ENCODE measurements at places on chromosomes 13 and 19. TPM values are rescaled to one million over a fixed set of nuclear protein-coding genes. Genes with fewer than 3 reads are reported as not detected.

Gene FKBP8
- polyA plus RNA-seq = 123 TPM

Gene SYCN
- polyA plus RNA-seq = not detected

Gene RAP2A
- 21.5 TPM for polyA plus RNA-seq

Gene APOE
- 5.9 TPM for polyA plus RNA-seq

Gene MBD3L3
- polyA plus RNA-seq = not detected

Gene CEACAM7
- not detected for polyA plus RNA-seq

Gene TMEM91
- 6.3 TPM for polyA plus RNA-seq

Gene CRX
- polyA plus RNA-seq = not detected

Gene FFAR3
- polyA plus RNA-seq = not detected

Gene LGALS4
- not detected for polyA plus RNA-seq

Gene GAS6
- 356 TPM for polyA plus RNA-seq

Gene FAM124A
- 0.14 TPM for polyA plus RNA-seq

Gene FXYD7
- polyA plus RNA-seq = not detected

Gene C19orf85
- polyA plus RNA-seq = not detected

Gene C13orf42
- not detected for polyA plus RNA-seq

GRCh38 chr13:68124437-68125086 lies 894.4 kb upstream of the PCDH9 start:
- no peak for DNase-seq

DNA sequence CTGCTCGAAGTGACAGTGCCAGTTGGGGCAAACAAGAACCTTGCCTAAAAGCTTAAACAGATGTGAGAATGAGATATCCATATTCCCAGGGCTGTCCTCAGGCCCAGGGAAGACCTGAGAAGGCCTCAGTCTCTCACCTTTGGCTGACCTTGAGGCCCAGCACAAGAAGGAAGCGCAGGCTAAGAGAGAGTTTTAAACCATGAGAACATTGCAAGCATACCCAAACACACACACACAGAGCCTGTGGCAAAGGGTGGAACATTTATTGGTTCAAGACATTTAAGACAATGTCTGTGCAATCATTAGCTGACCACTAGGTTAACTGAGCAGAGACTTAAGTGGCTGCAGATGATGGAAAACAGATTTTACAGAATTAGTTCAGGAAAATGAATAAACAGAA lies 248.2 kb downstream of the NBEA start:
- no peak for DNase-seq

- DNase-seq = no peak
Measured at GRCh38 chr13:50106559-50106958, 91.3 kb downstream of the KCNRG start.

DNA sequence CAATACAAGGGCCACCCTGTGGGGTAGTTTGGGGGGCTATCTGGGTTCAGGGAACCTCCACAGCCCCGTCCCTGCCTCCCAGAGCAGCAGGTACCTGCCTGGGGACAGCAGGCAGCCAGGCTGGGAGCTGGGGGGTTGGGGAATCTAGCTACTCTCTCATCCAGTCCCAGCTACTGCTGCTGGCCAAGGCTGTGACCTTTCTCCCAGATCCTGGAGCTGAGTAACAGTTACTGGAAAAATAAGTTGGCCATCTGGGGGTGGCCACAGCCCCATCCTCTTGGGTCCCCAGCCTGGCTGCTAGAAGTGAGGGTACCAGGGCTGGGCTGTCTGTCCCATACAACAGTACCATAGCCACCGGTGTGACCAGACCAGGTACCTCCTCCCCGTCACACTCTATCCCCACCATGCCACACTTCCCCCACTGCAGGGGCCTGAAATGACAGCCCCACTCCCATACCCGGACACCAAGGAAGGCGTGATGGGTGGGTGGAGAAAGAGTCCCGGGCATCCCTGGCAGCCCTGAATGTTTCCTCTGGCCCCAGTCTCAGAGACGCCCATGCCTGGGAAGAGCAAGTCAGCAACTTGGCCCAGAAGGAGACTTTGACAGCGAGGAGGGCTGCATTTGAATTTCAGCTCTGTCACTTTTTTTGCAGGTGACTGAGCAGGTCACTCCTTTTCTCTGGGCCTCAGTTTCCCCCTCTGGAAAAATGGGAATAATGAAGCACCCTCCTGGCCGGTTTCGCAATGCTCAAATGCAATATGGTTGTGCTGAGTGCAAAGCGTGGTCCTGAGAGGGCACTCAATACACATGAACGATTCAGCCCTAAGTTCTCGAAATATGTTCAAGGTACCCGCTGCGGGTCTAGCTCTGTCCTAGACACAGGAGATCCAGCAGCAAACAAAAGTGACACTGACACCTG lies 30.7 kb upstream of the NFIC start:
- DNase-seq = no peak

DNA sequence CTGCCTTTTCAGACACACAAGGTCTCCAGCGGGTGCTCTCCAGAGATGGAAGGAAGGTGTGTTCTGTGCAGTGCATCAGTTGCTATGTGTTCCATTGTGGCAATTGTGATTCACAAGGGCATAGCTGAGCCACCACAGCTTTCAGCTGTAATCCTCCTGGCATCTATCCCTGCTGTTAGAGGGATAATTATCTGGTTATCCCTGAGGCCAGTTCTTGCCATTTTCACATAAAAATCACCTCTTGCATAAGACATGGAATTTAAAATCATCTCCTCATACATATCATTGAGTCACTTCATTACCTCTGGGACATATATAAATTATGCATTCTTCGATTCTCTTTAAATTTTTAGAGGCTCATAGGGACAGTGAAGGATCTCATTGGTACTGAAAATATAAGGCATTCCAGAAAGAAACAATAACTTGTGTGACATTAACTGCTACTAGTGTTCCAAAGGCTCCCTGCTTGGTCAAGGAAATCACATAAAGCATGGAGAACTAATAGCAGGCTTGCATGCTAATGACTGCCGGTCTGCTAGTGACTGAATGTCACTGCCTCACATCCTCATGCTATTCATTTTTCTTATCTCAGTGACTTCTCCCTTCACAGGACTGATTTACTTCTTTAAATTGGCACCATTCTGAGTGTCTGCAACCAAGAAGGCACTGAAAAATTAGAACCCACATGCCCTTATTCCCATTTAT lies 214.0 kb downstream of the ENOX1 start:
- no peak for DNase-seq

GRCh38 chr13:106032441-106032840 lies 503.0 kb downstream of the EFNB2 start:
- DNase-seq = no peak

GRCh38 chr13:71030784-71031183 lies 836.2 kb downstream of the DACH1 start:
- DNase-seq = no peak

DNA sequence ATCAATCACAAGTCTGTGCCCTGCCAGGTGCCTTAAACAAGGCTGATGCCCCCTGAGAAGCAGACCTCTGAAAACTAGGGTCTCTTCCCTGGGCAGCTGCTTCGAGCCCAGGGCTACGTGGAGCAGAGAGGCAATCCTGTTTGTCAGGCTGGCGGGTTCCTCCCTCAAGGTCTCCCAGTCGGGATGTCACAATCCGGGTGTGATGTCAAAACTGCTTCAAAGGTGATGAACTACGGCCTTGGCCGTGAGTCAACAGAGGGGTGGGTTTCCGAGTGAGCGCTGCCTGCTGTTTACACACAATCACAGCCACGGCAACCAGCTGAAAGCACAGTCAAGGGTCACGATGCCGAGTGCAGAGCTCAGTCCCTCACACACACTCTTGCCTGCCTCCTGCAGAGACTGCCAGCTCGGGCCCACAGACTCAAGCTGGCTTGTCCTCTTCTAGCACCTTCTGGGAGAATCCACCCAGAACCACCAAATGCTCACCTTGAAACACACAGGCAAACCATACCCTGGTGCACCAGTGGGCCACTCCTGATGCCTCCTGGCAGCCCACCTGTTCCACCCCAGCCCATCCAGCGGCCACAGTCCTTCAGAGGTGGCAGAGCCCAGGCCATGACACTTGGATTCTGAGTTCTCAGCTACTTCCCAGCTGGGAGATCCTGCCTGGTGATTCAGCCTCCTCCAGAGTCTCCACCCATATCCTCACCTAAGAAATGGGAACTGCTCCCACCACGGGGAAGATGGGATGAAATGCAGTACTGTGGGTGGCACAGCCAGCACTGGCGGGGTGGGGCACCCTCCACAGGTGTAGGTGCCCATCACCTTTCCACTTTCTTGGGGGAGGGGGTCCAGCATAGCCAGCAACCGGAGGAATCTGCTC lies 6.8 kb downstream of the ELL start:
- DNase-seq = no peak

DNA sequence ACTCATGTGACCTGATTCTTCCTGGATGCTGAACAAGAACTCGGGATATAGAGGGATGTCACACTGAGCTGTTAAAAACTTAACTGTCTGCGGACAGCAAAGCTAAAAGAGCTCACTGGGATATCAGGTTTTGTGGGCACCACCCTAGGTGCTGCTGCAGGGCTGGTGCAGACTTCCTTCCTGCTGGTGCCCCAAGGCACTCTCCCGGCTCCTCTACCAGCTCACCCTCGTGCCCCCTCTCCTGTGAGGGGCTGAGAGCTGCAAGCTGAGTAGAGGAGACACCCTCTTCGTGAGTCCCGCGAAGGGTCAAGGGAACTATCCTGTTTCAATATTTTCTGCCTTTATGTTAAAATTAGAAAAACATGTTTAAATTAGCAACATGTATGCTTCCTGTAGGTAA lies 1475.7 kb downstream of the EFNB2 start:
- DNase-seq = no peak

DNA sequence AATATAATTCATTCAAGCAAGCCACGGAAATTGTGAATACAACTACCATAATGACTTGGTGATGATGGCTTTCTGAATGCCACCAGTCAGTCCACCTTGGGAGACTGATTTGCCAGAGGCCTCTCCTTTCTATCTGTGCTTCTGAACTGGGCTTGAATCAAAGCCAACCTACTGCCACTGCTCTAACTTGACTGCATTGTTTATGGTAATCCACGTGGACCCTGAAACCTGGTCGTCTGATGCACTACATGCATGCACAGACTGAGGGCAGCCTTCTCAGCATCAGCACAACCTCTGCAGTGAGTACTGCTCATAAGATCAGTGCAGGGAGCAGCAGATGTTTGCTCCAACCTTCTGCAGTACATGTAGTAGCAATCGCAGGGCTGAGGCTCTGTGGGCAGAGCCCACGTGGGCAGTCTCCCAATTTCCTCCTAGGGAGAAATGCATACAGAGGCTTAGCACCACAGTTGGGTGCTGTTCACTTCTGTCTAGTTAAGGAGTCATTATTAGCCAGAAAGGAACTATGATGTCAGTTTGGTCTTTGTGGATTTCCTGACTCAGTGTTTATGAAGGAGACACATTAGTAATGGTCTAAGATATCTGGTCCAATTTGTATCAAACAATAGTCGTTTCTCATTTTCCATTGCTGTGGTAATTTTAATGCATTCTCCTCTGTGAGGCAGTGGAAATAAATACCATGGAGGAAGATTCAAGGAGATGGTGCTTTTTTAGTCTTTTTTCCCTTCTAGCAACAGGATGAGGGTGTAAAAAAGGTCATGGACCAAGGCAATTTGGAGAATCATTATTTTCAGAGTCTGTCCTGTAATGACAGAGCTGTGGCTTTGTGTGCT lies 82.5 kb downstream of the AKAP11 start:
- peak; percentile 20 for DNase-seq

DNA sequence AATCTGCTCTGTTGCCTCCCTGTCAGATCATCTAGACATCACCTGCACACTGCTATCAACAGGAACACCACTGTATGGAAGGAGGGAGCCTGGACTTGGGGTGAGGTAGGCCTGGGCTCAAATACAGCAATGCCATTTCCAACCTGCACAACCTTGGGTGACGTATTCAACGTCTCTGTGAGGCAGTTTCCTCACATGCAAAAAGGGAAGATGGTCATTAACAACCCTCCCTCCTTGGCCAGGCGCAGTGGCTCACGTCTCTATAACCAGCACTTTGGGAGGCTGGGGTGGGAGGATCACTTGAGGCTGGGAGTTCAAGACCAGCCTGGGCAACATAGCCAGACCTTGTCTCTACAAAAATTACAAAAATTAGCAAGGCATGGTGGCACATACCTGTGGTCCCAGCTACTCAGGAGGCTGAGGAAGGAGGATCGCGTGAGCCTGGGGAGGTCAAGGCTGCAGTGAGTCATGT lies 13.1 kb downstream of the XRCC1 start:
- DNase-seq = no peak

- DNase-seq = no peak
Measured at GRCh38 chr19:14580623-14581237, 2.2 kb upstream of the CLEC17A start.

DNA sequence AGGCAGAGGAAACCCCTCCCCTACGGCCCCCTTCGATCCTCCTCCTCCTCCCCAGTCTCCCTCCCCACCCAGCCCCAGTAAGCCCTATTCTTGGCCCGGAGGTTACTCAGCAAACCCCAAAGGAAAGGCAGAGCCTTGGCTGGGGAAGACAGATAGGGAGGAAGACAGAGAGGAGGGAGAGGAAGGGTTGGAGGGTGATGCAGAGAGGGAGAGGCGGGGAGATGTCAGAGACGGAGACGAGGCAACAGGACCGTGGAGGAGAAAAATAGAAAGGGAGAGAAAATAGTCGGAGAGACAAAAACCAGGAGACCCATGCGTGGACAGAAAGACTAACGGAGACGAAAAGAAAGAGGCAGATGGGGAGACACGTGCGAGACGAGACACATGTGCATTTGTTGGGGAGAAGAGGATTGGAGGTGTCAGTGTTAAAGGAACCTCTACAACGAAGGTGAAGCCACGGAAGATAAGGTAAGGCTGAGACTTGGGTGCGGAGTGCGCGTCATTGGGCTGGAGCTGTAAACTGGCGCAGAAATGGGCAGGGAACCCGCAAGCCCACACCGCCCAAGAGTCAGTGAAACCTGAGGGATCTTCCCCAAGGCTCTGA lies 2.9 kb downstream of the TGFB1 start:
- no peak for DNase-seq

GRCh38 chr19:16627193-16627927 lies 644 bp downstream of the MED26 start:
- no peak for DNase-seq

- no peak for DNase-seq
Measured at GRCh38 chr13:84029396-84029795, 147.1 kb upstream of the SLITRK1 start.

DNA sequence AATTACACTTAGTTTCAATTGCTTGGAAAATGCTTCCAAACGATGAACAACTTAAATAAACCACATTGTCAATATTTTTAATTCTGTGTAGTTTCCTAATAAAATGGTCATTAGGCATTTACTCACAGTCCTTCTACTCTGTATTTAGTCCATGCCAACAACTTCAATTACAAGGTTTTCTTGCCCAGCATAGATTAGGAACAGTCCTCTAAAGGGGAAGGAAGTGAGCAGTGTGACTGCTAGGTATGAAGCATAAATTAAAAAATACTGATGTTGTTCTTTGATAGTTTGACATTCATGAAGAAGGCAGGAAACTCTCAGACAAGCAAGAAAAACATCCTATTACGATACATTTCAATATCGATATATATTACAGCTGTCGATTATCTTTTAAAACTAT lies 716.0 kb upstream of the PCDH9 start:
- no peak for DNase-seq

DNA sequence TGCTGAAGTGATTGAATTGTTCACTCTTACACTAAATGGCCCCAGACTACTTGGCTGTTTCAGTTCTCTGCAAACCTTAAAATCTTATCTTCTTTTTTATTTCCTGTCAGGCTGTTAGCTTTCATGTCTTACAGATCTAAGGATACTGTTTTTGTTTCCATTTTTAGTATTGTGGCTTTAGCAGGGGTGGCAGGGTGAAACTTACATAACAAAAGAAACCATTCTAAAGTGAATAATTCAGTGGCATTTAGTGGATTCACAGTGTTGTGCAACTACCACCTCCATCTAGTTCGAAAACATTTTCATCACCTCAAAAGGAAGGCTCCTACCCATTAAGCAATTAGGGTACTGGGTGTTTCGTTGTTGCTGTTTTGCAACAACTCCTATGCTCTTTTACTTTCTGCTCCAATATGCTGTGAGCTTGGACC lies 19.8 kb downstream of the TMEM272 start:
- DNase-seq = no peak

- DNase-seq = no peak
Measured at GRCh38 chr13:77595166-77595810, 59.8 kb downstream of the SCEL start.

All from AG04450 (cell line).